ENCODE measurements at places on chromosomes 5 and 9. TPM values are rescaled to one million over a fixed set of nuclear protein-coding genes. Genes with fewer than 3 reads are reported as not detected.

The DDX4 gene
- total RNA-seq, result not detected

The LCN6 gene
- 4.7 TPM for total RNA-seq

The TGFBI gene
- total RNA-seq, result 56.9 TPM

The GLRA1 gene
- total RNA-seq, result not detected

DNA sequence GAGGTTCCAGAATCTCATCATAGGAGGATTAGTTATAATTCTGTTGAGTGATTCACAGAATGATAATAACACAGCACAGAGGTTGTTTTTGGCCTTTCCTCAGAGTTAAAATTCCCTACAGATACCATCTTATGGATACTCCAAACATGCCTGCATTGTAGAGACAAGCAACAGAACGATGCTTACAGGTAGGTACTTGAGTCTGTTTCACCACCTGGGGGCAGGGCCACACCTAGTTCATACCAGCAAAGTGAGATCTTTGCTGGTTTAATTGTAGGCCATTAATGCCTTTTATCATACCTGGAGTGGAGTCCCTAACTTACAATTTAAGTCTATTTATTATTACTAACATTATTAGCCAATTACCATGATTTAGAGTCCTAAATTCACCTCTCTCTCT is 416.5 kb upstream of the TLE4 start:
- DNase-seq, result no peak
- H3K36me3 ChIP-seq, result no peaks in the 10 kb centered on the region
- no peaks in the 10 kb centered on the region for H3K27me3 ChIP-seq
- H3K4me3 ChIP-seq, result no peak overlapping the region
- H3K27ac ChIP-seq, result no peak overlapping the region

- peak; percentile 48 for DNase-seq
- H3K27me3 ChIP-seq, result no peaks in the 10 kb centered on the region
- no peak overlapping the region for H3K4me3 ChIP-seq
- no peaks in the 10 kb centered on the region for H3K4me1 ChIP-seq
- H3K27ac ChIP-seq, result no peak overlapping the region
Measured at GRCh38 chr5:431001-431710, 11.8 kb upstream of the EXOC3 start.

- no peaks in the 10 kb centered on the region for H3K27me3 ChIP-seq
- peaks cover 6% of the 10 kb centered on the region for H3K4me1 ChIP-seq
- peak overlapping the region; percentile 53 for H3K27ac ChIP-seq
- no peak for DNase-seq
- H3K4me3 ChIP-seq, result no peak overlapping the region
- no peaks in the 10 kb centered on the region for H3K36me3 ChIP-seq
Measured at GRCh38 chr5:119273391-119273839, 82.4 kb upstream of the TNFAIP8 start.

All from Peyer's patch (tissue), 4 donors.